BE2C (cell line): ENCODE measurements at places on chromosomes 13 and 19.

GRCh38 chr13:112668924-112669323, 20.9 kb upstream of the ATP11A start:
- DNase-seq = no peak

- no peak for DNase-seq
These were observed 8.8 kb downstream of the ZIC2 start for GRCh38 chr13:99990126-99990977.

GRCh38 chr13:109883181-109884180, 97.1 kb upstream of the IRS2 start:
- no peak for DNase-seq

DNA sequence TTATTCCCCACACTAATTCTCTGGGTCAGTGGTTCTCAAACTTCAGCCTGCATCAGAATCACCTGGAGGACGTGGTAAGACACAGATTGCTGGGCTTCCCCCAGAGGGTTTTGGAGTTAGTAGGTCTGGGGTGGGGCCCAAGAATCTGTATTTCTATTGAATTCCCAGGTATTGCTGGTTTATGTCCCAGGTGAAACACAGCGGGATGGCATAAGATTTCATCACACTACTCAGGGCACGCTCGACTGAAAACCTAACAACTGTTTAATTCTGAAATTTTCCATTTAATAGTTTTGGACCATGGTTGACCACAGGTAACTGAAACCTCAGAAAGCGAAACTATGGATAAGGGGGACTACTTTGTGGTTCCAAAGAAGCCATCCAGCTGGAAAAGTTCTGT, 6.5 kb downstream of the MLNR start:
- no peak for DNase-seq

- DNase-seq = no peak
These were observed 867.7 kb downstream of the PCDH9 start for GRCh38 chr13:66362485-66362884.

- DNase-seq = no peak
These were observed 17.4 kb upstream of the KLHL1 start for GRCh38 chr13:70125693-70126092.

DNA sequence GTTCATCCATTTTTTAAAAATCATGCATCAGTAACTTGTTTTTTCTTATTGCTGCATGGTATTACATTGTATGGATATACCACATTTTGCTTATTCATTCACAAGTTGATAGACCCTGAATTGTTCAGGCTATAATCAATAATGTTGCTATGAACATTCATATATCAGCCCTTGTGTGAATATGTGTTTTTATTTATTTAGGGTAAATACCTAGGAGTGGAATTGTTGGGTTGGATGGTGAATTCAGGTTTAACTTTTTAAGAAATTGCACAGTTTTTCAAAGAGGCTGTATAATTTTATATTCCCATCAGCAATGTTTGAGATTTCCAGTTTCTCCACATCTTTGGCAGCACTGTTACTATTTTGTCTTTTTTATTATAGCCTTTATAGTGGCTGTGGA, 82.1 kb downstream of the URI1 start:
- DNase-seq = no peak

GRCh38 chr19:42196011-42197001, 21.2 kb downstream of the DEDD2 start:
- DNase-seq = no peak

DNA sequence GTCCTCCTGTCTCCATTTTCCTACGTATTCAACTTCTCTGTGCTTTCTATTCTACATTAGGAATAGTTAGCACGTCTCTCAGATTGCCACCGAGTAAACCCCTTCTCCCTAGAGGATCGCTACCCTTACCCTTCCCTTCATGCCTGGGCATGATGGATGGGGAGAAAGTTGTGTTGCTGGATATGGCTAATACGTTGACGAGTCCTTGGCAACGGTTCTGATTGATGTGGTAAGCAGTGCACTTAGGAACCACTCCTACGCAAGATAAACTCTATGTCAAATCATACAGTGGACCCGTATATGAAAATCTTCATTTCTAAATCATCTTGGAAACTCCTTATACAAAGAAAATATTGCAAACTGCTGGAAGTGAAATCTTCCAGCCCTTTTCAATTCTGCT, 224.5 kb downstream of the EFNB2 start:
- DNase-seq = no peak

DNA sequence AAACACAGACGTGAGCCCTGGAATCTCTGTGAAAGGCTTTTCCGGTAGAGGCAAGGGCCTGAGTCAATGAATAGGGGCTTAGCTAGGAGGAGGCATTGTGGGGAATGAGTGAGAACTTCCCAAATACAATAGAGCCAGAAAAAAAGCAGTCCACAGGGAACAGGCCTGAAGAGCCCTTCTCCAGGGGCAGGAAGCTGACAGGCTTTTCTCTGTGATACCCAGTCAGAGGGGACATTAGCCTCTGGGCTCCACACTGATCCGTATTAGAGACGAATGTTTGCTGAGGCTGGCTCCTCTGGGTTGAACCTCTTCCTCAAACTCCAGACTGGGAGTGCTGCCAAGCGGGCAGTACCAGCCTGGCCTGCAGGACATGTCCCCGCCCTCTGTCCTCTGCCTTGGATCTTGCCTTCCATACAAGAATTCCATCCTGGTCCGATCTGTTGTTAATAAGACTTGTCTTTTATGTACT, 2.3 kb downstream of the DHRS12 start:
- DNase-seq = no peak

DNA sequence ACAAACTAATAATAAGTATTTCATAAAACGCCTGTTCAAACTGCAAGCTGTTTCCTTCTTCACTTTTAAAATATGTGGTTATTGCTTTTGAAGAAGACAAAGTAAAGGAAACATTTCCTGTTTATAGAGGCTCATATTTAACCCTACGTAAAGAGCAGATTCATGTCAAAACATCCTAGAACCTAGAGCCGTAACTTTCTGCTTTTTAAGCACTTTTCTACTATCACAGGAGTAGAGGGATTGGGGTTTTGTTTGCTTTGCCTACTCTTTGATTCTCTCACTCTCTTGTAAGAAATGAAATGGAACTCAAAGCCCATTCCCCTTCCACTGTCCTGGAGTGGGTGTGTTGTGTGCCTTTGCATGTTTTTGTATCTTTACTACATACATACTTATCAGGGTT, 54.0 kb upstream of the GPR183 start:
- no peak for DNase-seq

- no peak for DNase-seq
These were observed 216.3 kb upstream of the PRR20A start for GRCh38 chr13:56924401-56924800.

- DNase-seq = peak; percentile 55
These were observed 29.8 kb upstream of the SPACA7 start for GRCh38 chr13:112346173-112346898.

- DNase-seq = no peak
These were observed 30.6 kb downstream of the NLRP13 start for GRCh38 chr19:55901369-55902079.

GRCh38 chr19:39943586-39943985, 9.2 kb upstream of the FCGBP start:
- no peak for DNase-seq

DNA sequence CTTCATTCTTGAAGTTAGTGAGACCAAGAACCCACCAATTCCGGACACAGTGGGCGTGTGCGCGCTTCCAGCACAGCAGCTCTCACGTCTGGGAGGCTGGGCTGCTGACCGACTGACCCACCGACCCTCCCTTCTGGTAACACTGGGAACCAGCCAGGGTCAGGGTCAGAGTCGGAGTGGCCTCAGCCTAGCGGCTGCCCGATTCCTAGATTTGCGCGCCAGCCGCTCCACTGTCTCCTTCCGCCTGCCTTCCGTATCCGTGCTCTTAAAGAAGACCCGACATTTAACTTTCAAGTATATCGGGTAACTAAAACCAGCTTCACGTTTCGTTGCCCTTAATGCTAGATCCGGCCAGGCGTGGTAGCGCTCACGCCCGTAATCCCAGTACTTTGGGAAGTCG, 41.1 kb downstream of the SERP2 start:
- DNase-seq = no peak

DNA sequence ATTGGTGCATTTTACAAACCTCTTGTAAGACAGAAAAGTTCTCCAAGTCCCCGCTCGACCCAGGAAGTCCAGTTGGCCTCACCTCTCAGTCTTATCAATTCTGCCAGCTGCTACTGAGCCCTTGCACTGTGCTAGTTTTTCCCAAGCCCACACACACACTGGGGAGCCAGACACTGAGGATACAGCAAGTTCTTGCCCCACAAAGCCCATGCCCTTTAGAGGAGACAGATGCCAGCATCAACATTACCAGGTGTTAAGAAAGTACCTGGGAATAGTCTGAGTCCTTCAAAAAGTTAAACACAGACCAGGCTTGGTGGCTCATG, 175.0 kb downstream of the PTPRS start:
- DNase-seq = no peak

GRCh38 chr13:101155920-101156319, 260.4 kb downstream of the NALCN start:
- no peak for DNase-seq

DNA sequence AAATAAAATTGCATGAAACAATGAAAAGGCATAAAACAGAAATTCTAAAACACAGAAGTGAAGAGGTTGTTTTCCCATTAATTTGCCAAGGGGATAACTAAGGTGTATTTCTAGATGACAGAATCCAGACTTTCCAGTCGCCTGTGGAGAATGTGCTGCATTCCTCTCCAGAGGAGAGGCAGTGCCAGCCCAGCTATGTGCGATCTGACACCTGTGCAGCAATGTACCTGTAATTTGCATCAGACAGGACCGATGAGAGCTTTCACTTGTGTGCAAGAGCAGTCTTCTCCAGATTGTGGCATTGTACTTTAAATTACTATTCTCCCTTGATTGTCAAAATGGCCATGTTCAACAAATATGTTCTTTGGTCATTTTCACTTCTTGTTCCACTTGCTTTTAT, 1037.9 kb downstream of the EFNB2 start:
- no peak for DNase-seq

- DNase-seq = no peak
These were observed 33.8 kb downstream of the DHRS12 start for GRCh38 chr13:51770160-51770559.

- DNase-seq = peak; percentile 83
These were observed 6.6 kb upstream of the NPAS1 start for GRCh38 chr19:47013041-47013517.

- no peak for DNase-seq
These were observed 917 bp upstream of the CLPTM1 start for GRCh38 chr19:44954278-44954648.

- DNase-seq = peak; percentile 24
These were observed 1303.4 kb downstream of the PCDH9 start for GRCh38 chr13:65926750-65927171.

DNA sequence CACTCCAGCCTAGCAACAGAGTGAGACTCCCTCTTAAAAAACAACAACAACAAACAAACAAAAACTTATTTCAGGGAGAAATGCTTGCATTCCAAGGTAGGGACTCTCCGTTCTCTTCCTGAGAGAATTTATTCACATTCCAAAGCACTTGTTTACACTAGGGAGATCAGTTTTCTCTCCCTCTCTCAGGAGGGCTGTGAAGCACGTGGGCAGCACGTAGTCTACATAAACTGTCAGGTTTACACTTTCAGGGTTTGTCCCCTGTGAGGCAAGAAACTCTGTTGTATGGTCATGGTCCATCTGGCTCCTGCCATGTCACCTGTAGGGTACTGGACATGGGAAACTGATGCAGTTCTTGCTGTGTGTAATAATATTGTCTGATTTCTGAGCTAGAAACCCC, 31.6 kb downstream of the WDR87 start:
- DNase-seq = no peak
